ENCODE measurements at places on chromosomes 4 and X. TPM values are rescaled to one million over a fixed set of nuclear protein-coding genes. Genes with fewer than 3 reads are reported as not detected.

Gene SSX4
- not detected for total RNA-seq

Gene NAP1L3
- 3.2 TPM for total RNA-seq

- no peaks in the 10 kb centered on the region for H3K27me3 ChIP-seq
- H3K4me3 ChIP-seq = no peak overlapping the region
- H3K4me1 ChIP-seq = peaks cover 47% of the 10 kb centered on the region
Measured at GRCh38 chr4:151218343-151218742, 58.6 kb upstream of the PRSS48 start.

GRCh38 chr4:81756973-81757372 lies 285.3 kb upstream of the RASGEF1B start:
- H3K27ac ChIP-seq = no peak overlapping the region
- H3K4me1 ChIP-seq = no peaks in the 10 kb centered on the region
- no peaks in the 10 kb centered on the region for H3K27me3 ChIP-seq
- no peak for DNase-seq
- no peak overlapping the region for H3K4me3 ChIP-seq

- H3K27me3 ChIP-seq = no peaks in the 10 kb centered on the region
- no peak for DNase-seq
- no peak overlapping the region for H3K27ac ChIP-seq
- H3K36me3 ChIP-seq = no peaks in the 10 kb centered on the region
Measured at GRCh38 chr4:137614491-137614890, 82.2 kb upstream of the PCDH18 start.

All from vagina (tissue), 2 donors.